Retinal pigment epithelial cell (primary cell): ENCODE measurements at places on chromosomes 3 and 15.

DNA sequence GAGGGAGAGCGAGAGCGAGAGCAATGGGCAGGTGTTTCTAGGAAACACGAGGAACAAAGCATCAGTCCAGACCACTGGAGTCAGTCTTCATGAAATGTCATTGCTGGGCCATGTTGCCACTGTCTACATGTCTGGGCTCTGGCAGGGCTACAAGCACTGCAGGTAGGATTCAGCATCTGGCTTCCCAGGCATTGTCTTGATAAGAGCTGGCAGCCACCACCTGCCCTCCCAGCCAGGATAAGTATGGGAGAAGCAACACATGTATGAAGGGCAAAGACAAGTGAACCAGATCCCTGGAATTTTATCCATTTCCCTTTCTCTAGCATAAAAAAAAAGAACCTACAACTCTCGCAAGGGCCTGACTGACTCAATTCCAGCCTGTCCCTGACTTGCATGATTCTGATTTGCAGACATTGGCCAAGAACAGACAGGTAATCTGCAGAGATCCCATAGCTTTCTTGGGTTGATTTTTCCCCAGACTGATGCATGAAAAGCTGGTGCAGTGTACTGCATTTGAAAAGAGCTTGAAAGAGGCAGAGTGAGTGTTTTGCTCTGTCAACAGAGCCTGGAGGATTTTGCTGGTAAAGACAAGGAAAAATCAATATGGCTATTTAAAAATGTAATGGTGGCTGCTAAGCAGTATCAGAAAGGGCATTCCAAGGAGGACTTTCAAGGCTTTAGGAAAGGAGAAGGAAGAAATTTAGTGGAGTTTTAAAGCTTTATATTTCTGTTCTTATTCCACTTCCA lies 157.2 kb upstream of the MYRIP start:
- no peak for DNase-seq

DNA sequence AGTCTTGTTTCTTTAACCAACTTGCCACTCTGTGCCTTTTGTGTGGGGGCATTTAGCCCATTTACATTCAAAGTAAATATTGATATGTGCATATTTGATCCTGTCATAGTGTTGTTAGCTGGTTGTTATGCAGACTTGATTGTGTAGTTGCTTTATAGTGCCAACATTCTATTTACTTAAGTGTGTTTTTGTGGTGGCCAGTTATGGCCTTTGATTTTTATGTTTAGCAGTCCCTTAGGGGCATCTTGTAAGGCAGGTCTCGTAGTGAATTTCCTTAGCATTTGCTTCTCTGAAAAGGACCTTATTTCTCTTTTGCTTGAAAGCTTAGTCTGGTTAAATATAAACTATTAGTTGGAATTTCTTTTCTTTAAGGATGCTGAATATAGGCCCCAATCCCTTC lies 282.8 kb upstream of the NECTIN3 start:
- DNase-seq: no peak

DNA sequence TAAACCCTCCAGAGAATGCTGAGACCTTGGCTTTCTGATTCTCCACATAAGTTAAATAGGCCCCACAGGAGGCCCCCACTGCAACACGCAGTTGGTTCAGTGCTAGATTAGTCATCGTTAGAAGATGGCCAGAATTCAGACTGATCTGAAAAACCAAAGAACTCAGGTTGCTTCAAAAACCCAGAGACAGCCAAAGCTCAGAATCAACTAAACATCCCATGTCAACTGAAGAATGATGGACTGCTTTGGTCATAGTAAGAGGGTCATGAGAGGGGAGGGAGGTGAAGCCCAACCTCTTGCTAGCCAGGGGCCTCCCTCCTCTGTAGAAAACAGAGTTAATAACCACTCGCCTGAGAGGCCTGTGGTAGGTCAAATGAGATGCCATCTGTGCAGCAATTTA lies 93.1 kb downstream of the AKAP13 start:
- DNase-seq: no peak

DNA sequence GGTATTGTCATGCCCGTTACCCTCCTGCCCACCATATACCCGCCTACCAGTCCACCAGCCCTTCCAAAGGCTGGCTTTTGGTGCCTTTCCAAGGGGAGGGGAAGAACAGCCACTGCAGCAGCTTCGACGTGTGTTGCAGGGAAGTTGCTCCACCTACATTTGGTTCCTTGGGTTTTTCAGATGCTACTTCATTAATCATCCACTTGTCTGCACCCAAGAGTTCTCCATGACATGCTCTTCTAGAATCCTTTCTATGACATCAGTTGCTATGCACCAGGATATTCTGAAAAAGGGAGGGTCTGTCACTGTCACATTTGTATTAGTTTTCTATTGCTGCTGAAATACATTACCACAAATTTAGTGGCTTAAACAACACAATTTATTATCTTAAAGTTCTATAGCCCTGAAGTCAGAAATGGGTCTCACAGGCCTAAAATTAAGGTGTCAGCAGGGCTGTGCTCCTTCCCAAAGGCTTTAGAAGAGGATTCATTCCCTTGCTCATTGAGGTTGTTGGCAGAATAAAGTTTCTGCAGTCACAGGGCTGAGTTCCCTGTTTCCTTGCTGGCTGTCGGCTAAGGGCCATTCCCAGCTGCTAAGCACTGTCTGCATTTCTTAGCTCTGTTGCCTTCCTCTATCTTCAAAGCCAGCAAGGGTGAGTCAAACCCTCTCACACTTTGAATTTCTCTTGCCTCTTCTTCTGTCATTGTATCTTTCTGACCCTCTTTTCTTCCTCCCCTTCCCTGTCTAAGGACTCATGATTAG lies at the start of gene LYZL4:
TSS of gene LYZL4 (minus strand) at position 241 of the 762 bp plus-strand sequence. CDS start 3,359 bp downstream, outside the sequence.
- DNase-seq: no peak

DNA sequence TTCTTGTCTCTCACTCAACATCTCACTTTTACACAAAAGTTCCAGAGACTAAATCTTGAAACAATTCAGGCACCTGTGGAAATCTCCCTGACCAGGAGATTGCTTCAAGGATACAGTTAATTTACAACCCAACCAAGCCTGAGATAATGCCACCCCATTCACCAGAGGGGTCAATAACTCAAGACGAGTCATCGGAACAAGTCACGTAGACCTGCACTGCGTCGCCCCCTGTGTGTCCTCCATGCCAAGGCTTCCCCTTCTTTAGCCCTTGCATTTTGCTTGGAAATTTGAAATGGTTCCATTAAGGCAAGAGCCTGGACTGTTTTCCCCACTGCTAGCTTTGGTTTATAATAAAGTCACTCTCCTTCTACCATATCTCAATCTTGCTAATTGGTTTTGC lies 129.0 kb upstream of the NEO1 start:
- DNase-seq: no peak

DNA sequence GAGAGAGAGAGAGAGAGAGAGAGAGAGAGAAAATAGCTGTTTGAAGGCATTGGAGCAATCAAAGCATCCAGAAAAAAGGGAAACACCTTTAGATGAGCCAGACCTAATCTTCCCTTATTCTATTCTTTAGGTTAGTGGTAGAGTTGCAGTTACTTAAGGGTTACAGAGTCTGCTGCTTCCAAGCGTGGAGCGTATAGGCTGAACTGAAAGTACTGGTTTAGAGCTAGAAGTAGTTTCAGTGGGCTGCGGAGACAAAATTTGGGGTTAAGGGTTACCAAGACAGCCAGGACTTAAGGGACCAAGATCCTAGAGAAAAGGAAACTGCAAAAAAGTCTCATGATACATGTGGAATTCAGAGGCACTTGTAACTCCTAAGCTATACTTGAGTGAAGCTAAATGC lies 66.1 kb upstream of the MEIS2 start:
- DNase-seq: no peak

DNA sequence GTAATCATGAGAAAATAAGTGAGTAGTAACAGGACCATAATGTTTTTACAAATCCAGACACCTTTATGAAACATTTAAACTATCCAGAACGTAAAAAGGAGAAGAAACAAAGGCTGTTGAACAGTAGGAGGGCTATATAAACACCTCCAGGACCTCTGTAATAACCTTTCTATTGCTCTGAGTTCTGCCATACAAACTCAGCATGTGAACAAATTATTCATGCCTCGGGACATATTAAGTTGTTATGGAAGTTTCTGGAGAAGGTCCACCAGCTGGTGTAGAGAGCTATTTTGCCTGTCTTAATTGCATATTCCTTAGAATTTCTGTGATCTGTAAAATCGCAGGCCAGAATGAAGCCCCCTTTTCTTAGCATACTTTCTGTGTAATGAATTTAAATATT lies 256.3 kb downstream of the UBE2E2 start:
- no peak for DNase-seq

DNA sequence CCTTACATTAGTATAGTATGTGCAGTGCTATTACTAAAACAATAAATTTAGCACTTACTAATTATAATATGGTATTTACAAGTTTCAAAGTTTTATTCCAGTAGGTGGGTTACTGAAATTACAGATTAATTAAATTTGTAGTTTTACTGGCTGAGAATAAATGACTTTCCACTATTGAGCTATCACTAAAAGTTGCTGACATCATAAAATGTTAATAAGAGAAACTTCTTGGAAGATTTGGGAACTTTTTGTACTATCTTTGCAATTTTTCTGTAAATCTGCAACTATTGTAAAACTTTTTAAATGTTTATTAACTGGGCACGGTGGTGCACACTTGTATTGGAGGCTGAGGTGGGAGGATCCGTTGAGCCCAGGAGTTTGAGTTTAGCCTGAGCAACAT lies 247.7 kb downstream of the UBE2E2 start:
- DNase-seq: no peak

DNA sequence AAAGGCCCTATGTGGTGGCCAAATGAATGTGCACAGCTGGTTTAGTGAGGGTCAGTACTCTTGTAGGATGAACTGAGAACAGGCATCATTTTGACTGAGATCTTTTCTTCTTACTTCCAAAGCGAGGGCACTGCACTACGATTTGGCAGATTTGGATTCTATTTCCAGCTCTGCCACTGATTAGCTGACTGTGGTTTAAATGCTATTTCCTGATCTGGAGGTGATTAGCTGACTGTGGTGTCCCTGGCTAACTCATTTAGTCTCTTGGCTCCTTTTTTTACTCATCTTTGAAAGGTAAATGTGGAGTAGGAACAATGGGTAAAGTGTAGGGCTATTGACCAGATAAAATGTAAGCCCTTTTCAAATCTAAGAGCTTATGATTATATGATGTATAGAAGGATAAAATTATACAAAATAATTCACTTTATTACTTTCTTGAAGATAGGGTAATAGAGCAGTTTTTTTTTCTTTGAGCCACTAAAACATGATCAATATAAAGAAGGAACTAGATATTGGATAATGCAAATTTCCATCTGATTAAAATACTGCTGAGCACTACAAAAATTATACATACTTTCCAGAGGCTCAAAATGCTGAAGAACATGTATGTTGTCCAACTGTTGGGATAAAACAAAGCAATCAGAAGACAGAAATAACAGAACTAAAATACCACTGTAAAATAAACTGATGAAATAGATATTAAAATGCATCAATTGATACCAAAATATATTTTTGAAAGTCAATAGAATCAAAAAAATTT lies 39.7 kb upstream of the PLOD2 start:
- no peak for DNase-seq

DNA sequence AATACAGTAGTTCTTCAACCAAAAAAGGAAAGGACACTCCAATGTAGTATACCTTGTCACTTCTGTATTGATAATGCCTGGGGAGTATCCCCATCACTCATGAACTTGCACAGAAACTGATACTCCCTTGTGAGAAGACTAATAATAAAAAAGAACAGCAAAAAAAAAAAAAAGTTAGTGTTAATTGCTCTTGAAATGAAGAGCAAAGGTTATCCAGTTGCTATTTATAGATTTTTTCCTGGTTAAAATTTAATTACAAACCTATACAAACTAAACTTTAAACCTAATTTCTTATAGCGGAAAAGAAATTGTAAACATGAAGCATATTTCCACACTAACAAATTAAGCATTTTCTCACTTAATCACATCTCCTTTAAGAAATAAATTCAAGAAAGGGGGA lies 6.7 kb downstream of the PLOD2 start:
- DNase-seq: no peak
